Activated B cell treated with CpG ODN at 0.5 μM for 24 hours (primary cell): ENCODE measurements at places on chromosomes 13 and 19.

GRCh38 chr13:28557725-28558520 lies 63.0 kb upstream of the FLT1 start:
- H3K27me3 ChIP-seq: peaks cover 11% of the 10 kb centered on the region
- H3K4me1 ChIP-seq: no peaks in the 10 kb centered on the region
- no peak overlapping the region for H3K4me3 ChIP-seq
- H3K36me3 ChIP-seq: no peaks in the 10 kb centered on the region
- H3K27ac ChIP-seq: no peak overlapping the region
- DNase-seq: no peak

DNA sequence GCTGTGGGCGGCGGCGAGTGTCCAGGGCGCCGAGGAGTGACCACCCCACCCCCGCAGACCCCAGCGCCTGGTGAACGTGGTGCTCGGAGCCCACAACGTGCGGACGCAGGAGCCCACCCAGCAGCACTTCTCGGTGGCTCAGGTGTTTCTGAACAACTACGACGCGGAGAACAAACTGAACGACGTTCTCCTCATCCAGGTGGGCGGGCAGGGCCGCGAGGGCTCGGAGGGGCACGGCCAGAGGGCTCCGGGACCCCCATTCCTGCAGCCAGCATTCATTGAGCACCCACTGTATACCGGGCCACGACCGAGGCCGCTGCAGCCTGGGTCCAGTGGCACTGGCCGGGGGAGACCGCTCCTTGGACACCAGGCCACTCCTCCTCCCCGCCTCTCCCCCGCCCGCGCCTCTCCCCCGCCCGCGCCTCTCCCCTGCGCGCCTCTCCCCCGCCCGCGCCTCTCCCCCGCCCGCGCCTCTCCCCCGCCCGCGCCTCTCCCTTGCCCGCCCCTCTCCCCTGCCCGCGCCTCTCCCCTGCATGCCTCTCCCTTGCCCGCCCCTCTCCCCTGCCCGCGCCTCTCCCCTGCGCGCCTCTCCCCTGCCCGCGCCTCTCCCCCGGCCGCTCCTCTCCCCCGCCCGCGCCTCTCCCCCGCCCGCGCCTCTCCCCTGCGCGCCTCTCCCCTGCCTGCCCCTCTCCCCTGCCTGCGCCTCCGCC lies 3.2 kb downstream of the PRTN3 start:
- H3K4me3 ChIP-seq: no peak overlapping the region
- H3K4me1 ChIP-seq: peaks cover 11% of the 10 kb centered on the region
- H3K36me3 ChIP-seq: no peaks in the 10 kb centered on the region
- H3K27ac ChIP-seq: no peak overlapping the region

GRCh38 chr13:106322628-106323027 lies 212.8 kb downstream of the EFNB2 start:
- no peak overlapping the region for H3K27ac ChIP-seq
- H3K27me3 ChIP-seq: no peaks in the 10 kb centered on the region
- DNase-seq: no peak
- H3K36me3 ChIP-seq: no peaks in the 10 kb centered on the region
- no peak overlapping the region for H3K4me3 ChIP-seq
- no peaks in the 10 kb centered on the region for H3K4me1 ChIP-seq

DNA sequence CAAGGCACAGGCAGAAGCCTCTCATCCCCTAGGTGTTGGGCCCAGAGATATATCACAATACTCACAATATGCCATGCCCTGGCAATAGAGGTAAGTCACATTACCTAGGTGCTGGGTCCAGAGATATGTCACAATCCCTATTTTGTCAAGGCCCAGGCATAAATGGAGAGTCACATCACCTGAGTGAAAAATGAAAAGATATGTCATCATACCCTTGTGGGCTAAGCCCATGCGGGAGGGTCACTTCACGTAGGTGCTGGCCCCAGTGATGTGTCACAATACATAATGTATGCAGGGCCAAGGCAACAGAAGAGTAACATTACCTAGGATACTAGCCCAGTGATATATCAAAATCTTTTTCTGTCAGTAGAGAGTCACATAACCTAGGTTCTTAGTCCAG lies 127.0 kb downstream of the ZNF675 start:
- H3K4me1 ChIP-seq: no peaks in the 10 kb centered on the region
- no peak for DNase-seq
- H3K4me3 ChIP-seq: no peak overlapping the region

GRCh38 chr13:24264976-24265375 lies 44.4 kb upstream of the C1QTNF9 start:
- H3K36me3 ChIP-seq: no peaks in the 10 kb centered on the region
- DNase-seq: no peak
- peaks cover 38% of the 10 kb centered on the region for H3K4me1 ChIP-seq
- H3K4me3 ChIP-seq: no peak overlapping the region
- H3K27ac ChIP-seq: no peak overlapping the region
- no peaks in the 10 kb centered on the region for H3K27me3 ChIP-seq

- no peak overlapping the region for H3K27ac ChIP-seq
- peaks cover 33% of the 10 kb centered on the region for H3K4me1 ChIP-seq
- no peak overlapping the region for H3K4me3 ChIP-seq
- DNase-seq: no peak
- H3K27me3 ChIP-seq: peaks cover 62% of the 10 kb centered on the region
Observed at GRCh38 chr13:27962982-27963381, 6.1 kb downstream of the CDX2 start.

- no peaks in the 10 kb centered on the region for H3K27me3 ChIP-seq
- no peak for DNase-seq
- peaks cover 20% of the 10 kb centered on the region for H3K4me1 ChIP-seq
- H3K36me3 ChIP-seq: peaks cover 8% of the 10 kb centered on the region
Observed at GRCh38 chr19:48190885-48191284, 20.4 kb downstream of the ZSWIM9 start.

DNA sequence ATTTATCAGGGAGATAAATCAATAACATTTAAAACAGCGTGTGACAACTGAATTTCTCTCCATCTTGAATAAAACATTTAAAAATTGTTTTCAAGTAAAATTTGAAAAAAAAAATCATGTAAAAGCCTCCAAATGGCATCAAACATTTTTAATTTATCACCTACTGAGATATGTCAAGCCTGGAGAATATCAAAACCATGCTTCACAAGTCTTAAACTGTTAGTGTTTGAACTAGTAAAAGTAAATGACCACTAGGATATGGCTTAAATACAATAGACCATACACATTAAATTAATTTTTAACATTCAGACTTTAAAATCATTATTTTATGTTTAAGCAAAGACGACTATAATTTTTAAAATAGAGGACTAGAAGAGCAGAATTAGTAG lies 281.9 kb downstream of the DCLK1 start:
- no peaks in the 10 kb centered on the region for H3K4me1 ChIP-seq
- no peaks in the 10 kb centered on the region for H3K36me3 ChIP-seq
- H3K27ac ChIP-seq: no peak overlapping the region
- H3K27me3 ChIP-seq: no peaks in the 10 kb centered on the region

DNA sequence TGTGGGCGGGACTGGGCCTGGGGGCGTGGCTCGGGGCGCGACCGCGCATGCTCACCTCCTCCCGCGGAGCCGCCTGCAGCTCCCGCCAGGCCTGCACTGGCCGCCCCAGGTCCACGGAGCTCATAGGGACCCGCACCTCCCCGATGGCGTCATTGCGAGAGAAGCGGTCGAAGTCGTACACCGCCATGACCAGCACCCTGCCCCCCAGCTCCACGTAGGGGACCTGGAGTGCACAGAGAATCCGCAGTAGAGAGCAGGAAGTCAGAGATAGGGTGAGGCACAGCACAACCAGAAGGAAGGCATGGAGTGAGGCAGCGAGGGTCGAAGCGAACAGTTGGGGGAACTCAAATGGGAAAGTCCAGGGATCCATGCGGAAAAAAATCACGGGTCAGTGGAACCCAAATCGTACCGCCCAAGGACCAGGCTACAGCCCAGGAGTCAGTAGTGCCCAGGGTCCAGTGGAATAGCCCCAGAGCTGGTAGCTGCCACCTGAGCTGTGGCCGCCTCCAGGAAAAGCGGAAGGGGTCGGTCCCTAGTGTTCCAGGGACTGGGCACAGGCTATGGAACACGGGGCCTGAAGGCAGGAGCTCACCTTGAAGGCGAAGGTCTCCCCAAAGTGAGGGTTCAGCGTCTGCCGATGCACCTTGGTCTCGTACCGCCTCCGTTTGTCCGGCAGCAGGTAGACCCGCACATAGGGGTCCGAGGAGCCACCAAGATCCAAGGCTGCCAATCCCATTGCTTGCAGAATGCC lies 4.8 kb downstream of the SYT5 start:
- no peak overlapping the region for H3K27ac ChIP-seq
- peaks cover 70% of the 10 kb centered on the region for H3K27me3 ChIP-seq
- no peak overlapping the region for H3K4me3 ChIP-seq

DNA sequence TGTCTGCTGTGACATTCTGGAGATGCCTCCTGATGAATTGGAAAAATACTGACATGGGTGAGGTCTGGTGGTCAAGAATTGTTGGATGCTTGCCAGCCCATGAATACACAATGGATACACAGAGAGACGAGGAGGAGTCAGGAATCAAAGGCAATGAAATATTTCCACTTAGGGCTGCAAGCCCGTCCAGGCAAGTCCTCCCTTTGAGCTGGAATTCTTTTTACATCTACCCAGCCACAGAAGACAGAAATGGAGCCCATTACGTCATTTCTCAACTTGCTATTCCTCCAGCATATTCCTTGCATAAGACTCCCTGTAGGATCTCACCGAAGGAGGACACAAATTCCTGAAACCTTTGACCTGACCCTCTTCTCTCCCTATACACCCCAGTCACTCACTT lies 15.7 kb upstream of the IGFL4 start:
- DNase-seq: no peak
- H3K36me3 ChIP-seq: no peaks in the 10 kb centered on the region
- peaks cover 14% of the 10 kb centered on the region for H3K27me3 ChIP-seq
- H3K4me1 ChIP-seq: no peaks in the 10 kb centered on the region
- H3K4me3 ChIP-seq: no peak overlapping the region

- H3K4me1 ChIP-seq: peaks cover 20% of the 10 kb centered on the region
- H3K36me3 ChIP-seq: no peaks in the 10 kb centered on the region
- no peak for DNase-seq
- no peak overlapping the region for H3K27ac ChIP-seq
- H3K27me3 ChIP-seq: peaks cover 63% of the 10 kb centered on the region
Observed at GRCh38 chr13:99960663-99961311, 10.8 kb downstream of the ZIC5 start.

DNA sequence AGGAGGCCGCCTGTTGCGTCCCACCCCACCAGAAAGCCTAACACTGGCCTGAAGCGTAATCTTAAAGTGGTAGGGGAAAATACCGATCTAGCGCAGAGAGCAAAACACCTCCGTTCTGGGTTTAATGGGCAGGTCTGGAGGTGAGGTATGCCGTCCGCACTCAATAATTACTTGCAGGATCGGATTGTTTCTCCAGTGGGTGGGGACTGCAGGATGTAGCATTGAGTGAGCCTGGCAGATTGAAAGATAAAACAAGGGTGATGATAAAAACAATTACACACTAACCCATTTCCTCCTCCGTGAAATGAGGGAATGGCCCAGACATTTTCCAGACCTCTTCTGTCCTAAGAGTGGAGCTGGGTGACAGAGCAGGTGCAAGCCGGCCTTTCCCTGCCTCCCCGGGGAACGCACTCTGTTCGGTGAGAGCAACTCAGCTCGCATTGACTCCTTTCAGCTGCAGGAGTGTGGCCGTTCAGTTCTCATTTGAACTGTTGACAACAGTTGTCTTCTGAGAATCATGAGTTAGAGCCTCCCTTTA lies 110.2 kb upstream of the DOCK9 start:
- peaks cover 3% of the 10 kb centered on the region for H3K27me3 ChIP-seq
- DNase-seq: peak; percentile 24
- peaks cover 8% of the 10 kb centered on the region for H3K36me3 ChIP-seq
- peak overlapping the region; percentile 98 for H3K4me3 ChIP-seq

- DNase-seq: no peak
- H3K27ac ChIP-seq: no peak overlapping the region
- no peak overlapping the region for H3K4me3 ChIP-seq
- no peaks in the 10 kb centered on the region for H3K27me3 ChIP-seq
Observed at GRCh38 chr13:80363890-80364503, 23.1 kb upstream of the SPRY2 start.

DNA sequence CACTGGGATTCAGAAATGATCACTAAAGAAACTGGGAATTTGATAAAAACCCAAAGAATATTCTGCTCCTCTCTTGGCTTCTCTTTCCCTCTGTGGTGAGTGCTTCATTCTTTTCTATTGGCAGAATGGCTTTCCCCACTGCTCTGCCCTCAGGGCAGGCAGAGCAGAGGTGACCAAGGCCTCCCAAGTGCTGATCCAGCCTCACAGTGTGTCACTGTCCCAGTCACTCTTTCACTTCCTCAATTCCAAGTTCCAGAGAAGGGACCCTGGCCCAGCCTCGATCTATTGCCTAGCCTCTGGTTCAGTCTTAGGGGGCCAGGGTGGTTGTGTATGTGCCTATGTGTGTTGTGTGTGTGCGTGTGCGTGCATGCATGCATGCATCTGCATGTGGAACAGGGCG lies 180.6 kb upstream of the TMTC4 start:
- no peaks in the 10 kb centered on the region for H3K4me1 ChIP-seq
- H3K27me3 ChIP-seq: no peaks in the 10 kb centered on the region
- H3K4me3 ChIP-seq: no peak overlapping the region
- no peak for DNase-seq

GRCh38 chr19:10895363-10895762 lies 24.0 kb downstream of the CARM1 start:
- no peak overlapping the region for H3K4me3 ChIP-seq
- peaks cover 9% of the 10 kb centered on the region for H3K4me1 ChIP-seq
- H3K36me3 ChIP-seq: no peaks in the 10 kb centered on the region
- DNase-seq: no peak

DNA sequence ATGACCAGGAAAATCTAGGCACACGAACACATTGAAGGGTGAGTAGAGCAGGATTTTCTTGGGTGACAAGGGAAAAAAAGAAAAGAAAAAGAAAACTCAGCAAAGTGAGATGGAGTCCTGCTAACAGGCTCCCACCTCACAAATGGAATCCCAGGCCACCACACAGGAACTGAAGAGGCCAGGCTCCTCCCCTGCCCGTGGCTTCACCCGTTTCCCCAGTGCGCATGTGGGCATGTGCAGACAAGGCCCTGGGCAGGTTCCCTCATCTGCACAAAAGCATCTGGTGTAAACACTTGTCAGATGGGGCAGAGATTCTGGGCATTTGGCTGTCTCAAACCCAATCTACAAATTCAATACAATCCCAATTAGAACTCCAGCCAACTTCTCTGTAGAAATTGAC lies 24.5 kb downstream of the CFAP97D2 start:
- DNase-seq: no peak
- no peak overlapping the region for H3K27ac ChIP-seq
- H3K4me3 ChIP-seq: no peak overlapping the region

DNA sequence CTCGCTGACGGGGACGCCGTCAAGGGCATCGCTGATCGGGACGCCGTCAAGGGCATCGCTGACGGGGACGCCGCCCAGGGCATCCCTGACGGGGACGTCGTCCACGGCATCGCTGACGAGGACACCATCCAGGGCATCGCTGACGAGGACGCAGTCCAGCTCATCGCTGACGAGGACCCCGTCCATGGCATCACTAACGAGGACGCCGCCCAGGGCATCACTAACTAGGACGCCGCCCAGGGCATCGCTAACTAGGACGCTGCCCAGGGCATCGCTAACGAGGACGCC lies 945.2 kb downstream of the TUBA3C start:
- H3K27ac ChIP-seq: no peak overlapping the region
- H3K4me3 ChIP-seq: no peak overlapping the region
- no peaks in the 10 kb centered on the region for H3K36me3 ChIP-seq
- DNase-seq: no peak

GRCh38 chr13:30810261-30810701 lies 74.9 kb downstream of the ALOX5AP start:
- H3K4me3 ChIP-seq: no peak overlapping the region
- no peaks in the 10 kb centered on the region for H3K4me1 ChIP-seq
- no peak for DNase-seq
